Amniotic stem cell (primary cell): ENCODE measurements at places on chromosomes 5 and 9.

DNA sequence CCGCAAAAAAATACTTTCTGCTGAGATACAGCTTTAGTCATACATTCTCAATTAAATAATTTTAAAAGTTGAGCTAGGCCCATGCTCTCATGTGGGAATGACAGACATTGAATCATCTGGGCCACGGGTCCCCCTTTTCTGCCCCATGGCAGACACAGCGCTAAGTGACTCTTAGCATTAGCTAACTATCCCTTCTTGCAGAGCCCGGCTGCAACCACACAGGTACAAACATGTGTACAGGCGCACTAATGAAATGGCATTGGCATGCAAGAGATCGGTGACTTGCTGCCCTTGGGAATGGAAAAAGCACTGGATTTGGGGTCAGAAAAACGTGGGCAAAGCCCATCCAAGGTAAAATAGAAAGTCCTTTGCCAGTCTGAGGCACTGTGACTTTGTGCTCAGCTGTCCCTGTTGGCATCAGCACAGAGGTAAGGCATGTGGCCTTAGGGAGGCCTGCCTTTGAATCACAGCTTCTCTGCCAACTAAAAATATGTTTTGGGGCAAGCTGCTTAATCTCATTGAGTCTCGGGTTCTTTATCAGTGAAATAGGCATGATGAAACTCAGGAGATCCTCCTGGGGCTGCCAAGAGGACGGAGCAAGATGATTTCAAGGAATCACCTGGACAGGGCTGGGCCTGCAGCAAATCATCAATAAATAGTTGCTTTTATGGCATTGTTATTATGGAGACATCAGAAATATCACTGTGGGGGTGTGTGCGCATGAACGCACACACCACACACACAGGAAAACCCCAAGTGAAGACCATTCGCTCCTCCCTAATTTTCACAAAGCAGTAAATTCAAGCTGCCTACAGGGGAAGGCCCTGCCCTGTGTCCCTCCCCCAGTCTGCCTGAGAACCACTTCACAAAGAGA is 54.2 kb downstream of the WHRN start:
- DNase-seq = no peak

GRCh38 chr5:15463231-15463980 is 36.6 kb upstream of the FBXL7 start:
- no peak for DNase-seq

- no peak for DNase-seq
Measured at GRCh38 chr5:178797546-178798440, 62.0 kb upstream of the ZNF354B start.

- DNase-seq = no peak
Measured at GRCh38 chr5:150573867-150574817, 66.2 kb downstream of the NDST1 start.

DNA sequence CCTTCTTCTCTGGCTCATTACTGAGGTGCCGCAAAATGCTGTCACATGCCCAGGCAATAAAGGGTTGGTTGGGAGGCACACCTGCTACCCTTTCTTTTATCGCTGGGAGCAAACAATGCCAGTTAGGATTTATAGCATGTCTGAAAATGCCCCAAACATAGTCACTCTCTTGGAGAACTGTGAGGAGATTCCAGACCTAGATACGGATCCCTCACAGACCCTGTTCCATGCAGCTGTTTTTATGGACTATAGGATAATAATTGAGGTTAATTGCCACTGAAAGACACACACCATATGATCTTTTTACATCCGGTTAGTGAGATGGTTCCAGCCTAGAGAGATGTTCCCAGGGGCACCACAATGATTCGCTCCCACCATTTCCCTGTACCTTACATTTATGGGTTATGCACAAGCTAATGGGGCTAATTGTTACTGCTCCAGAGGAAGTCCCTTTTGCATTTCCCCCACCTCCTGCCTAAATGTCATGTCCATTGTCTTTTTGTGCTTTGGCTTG is 318.1 kb downstream of the PIK3R1 start:
- no peak for DNase-seq

DNA sequence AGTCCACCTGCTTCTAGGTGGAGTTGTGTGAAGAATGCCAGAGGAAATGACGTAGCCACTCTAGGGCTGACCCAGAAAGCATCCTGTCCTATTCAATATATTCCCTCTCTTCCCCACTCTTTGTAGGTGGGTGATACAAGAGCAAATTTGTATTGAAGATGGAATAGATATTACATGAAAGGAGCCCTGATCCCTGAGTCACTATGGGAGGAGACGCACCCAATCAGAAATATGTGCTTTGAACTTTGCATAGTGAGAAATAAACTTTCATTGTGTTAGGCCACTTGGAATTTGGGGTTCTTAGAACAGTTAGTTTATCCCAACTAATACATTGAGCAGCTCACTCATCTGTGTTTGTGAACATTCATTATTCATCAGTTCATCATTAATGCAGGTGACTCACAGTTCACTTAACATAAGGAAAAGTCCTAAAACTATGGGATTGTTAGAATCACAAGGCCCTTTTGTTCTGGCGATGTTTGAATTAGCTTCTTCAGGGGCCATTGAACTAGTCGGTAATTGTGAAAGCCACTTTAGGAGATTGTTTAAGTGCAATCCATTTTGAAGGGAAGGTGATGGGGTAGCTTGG is 26.9 kb upstream of the NTRK2 start:
- DNase-seq = no peak

DNA sequence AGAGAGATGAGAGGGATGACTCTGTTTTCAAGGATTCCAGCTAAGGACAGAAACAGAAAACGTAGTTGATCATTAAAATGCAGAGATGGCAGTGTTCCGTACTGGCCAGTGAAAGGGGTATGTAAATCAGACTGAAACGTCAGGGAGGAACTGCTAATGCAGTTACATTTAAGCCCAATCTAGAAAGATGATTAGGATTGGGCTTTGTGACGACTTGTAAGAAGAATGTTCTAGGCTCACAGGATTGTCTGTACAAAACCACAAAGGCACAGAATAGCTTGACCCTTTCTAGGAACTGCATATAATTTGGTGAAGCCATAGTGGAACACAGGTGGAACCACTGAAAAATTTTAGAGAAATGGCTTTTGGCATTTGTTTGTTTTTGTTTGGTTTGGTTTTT is 55.6 kb upstream of the TESK1 start:
- DNase-seq = no peak

DNA sequence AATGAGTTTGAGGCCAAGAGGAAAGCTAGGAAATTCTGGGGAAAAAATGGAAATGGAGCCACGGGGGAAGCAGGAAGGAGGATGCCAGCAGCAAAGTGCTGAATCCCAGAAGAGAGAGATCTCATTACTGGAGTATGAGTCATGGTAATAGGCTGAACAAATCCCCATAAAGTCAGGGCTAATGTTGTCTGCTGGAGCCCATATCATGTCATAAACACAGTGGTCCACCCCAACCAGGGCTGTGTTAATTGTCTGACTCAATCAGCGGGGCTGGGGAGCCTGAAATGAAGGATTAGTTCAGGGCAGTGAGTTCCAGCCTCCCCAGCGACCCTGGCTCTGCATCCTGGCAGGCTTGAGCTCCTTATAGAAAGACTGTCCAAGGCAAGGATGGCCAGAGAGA is 68.8 kb downstream of the TLR4 start:
- DNase-seq = no peak

GRCh38 chr5:88487066-88487465 is 218.4 kb upstream of the TMEM161B start:
- no peak for DNase-seq

DNA sequence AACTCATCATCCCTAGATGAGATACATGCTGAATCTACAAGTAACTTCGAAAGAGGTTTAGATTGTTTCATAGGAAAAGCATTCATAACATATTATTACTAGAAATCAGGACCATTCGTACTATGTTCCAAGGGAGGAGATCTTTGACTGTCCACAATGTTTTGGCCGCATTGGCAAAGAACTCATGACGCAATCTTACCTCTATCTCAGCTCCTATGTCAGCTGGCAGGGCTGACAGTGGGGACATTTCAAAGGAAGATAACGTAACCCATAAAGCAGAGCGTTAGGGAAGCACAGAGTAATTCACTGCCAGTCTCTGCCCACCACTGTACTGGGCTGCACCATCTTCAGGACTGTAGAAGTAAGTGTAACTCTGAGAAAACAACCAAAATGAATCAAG is 69.7 kb downstream of the EFNA5 start:
- no peak for DNase-seq

DNA sequence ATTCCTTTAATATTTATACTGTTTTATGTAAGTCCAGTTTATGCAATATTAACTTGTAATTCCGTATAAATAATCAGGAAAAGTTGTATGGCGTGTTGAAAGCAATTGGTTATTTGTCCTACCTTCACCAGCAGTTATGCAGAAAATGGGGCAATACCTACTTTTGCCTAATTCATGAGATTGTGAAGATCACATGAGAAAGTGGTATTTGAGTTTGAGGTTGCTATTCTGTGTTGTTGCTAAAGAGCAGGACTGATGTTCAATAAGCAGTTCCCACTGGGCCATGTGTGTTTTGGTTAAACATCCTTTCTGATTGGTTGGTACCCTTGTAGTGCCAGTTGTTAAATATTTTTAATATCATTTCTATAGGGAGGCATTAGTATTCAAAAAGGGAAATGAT is 3.2 kb downstream of the TGFBR1 start:
- no peak for DNase-seq

- DNase-seq = no peak
Measured at GRCh38 chr9:125272697-125273096, 11.1 kb downstream of the GAPVD1 start.

DNA sequence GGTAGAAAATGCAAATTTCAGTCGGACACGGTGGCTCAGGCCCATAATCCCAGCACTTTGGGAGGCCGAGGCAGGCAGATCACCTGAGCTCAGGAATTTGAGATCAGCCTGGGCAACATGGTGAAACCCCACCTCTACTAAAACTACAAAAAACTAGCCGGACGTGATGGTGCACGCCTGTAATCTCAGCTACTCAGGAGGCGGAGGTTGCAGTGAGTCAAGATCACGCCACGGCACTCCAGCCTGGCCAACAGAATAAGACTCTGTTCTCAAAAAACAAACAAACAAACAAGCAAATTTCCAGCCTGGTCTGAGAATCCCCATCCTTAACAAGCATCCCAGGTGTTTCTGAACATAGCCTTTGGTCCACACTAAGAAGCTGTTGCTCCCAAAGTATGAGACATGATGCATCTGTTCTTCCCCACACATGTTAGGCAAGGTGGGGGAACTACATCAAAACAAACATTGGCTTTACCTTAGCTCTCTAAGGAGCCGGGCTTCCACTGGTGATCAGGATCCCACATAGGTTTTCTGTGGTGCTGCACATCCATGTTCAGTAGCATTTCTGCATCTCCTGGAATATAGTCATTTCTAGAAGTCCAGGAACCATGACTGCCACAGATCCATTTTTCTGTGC is 92.5 kb upstream of the DMRT1 start:
- no peak for DNase-seq

- no peak for DNase-seq
Measured at GRCh38 chr9:101995231-101995630, 256.8 kb upstream of the GRIN3A start.

DNA sequence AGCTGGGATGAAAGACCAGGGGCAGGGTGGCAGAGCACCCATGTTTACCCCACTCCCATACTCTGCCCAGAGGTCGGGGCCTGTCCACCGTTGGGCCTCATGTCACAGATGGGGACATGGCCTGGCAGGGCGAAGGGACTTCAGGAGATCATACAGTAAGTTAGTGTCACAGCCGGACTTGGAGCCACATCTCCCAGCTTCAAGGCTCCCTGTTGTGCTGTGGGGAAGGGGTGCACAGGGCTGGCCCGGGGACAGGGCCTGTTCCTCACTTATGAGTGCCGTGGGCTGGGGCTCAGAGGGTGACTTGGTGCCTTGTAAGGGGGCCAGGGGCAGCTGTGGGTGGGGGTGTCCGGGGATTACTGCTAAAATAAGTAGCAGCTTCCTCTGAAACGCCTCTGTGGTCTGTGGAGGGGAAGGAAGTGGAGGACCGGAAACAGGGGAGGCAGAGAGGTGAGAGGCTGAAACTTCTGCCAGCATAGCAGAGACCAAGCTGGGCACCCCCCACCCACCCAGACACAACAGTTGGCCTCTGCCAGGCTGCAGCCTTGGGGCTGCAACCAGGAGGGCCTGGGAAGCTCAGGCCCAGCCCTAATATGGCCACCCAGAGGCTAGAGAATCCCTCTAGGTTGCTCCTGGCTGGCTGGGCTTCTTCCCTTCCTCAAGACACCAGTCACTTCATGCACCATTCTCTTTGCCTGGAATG is 41.1 kb upstream of the NEK6 start:
- DNase-seq = no peak

DNA sequence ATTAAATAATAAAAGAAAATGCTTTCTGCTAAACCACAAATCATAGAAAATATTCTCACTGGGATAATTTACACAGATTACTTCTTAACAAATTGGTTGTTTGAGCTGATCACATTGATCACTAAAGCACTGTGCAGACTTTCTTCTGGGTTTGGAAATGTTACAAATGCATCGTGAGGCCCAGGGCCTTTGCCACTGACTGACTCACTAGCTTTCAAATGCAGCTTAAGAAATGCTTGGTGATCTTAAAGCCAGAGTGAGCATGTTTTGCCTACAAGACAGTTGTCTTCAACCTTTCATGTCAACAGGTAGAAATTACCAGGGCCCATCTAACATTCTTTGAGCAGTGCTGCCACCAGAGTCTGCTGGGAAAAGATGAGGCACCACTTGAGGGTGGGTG is 252.3 kb upstream of the ADRA1B start:
- no peak for DNase-seq

- no peak for DNase-seq
Measured at GRCh38 chr5:39167141-39167971, 52.0 kb downstream of the FYB1 start.

DNA sequence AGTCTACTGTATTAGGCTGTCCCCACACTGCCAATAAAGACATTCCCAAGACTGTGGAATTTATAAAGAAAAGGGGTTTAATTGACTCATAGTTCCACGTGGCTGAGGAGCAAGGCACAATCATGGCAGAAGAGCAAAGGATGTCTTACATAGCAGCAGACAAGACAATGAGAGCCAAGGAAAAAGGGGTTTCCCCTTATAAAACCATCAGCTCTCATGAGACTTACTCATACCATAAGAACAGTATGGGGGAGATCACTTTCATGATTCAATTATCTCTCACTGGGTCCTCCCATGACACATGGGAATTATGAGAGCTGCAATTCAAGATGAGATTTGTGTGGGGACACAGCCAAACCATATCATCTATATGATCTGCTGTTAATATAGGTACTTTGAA is 14.8 kb upstream of the FSTL4 start:
- no peak for DNase-seq

DNA sequence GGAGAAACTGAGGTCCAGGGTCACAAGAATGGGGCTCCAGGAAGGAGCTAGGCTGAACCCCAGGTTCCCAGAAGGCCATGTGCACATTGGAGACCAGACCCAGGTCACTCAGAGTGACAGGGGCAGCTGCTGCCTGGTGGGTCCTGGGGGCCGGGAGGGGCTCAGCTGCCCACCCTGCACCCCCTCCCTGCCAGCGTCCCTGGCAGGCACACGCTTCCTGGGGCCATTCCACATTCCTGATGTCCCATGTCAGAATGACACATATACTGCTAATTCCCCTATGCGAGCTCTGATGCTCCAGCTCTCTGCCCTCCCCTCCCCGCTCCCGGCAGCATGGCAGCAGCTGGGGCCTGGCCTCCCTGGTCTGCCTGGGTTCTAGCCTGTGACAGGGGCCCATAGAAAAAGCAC is 14.0 kb downstream of the FGFR4 start:
- no peak for DNase-seq

- DNase-seq = no peak
Measured at GRCh38 chr5:94499806-94500205, 118.6 kb downstream of the KIAA0825 start.
